GM10248 (cell line): ENCODE measurements at places on chromosomes 12 and 14.

DNA sequence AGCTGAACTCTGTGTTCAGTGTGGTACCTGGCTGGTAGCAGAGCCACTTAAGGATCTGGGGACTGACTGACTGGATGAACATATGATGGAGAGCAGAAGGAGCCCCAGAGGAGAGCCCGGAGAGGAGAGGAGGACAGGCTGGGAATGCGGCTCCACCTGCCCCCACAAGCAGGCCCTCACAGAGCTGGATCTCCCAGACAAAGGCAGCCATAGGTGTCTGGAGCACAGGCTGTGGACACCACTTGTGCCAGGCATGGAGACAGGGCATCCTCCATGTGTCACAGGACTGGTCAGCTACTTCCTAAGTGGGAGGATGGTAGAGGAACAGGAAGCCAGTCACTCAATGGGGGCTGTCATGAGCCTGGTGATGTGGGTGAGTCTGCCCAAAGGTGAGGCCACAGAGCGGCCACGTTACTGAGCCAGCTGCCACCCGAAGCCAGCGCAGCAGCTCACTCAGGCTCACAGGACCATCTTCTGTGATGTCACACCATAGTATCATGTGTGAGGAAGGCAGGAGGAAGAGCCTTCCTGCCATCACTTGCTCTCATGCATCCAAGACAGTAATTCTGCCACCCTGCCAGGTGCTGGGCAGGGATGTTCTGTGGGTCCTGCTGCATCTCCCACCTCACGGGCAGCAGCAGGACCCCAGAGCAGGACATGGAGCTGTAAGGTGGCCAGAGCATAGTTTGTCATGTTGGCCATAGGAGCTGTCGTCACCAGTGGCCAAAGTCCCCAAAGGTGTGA is 72.1 kb downstream of the PRIMA1 start:
- no peak for DNase-seq

- DNase-seq, result no peak
Observed at GRCh38 chr12:57176846-57177245, 29.4 kb upstream of the LRP1-AS start.

DNA sequence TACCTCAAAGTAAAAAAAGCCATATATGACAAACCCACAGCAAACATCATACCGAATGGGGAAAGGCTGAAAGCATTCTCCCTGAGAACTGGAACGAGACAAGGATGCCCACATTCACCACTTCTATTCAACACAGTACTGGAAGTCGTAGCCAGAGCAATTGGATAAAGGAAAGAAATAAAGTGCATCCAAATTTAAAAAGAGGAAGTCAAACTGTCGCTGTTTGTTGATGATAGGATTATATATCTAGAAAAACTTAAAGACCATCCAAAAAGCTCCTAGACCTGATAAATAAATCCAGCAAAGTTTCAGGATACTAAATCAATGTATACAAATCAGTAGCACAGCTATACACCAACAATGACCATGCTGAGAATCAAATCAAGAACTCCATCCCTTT is 5.2 kb downstream of the NDUFA12 start:
- no peak for DNase-seq

- DNase-seq, result no peak
Observed at GRCh38 chr12:65876898-65877721, 52.8 kb downstream of the HMGA2 start.

GRCh38 chr14:57390806-57391516 is 575 bp downstream of the NAA30 start:
- peak; percentile 58 for DNase-seq
